ENCODE measurements at places on chromosomes 3 and 15. TPM values are rescaled to one million over a fixed set of nuclear protein-coding genes. Genes with fewer than 3 reads are reported as not detected.

The CHRNA3 gene
- not detected for total RNA-seq

The HRG gene
- not detected for total RNA-seq

The TTC21A gene
- 6.1 TPM for total RNA-seq

The FAM3D gene
- not detected for total RNA-seq

The CHRNA5 gene
- 1.5 TPM for total RNA-seq

The GADL1 gene
- 0.33 TPM for total RNA-seq

The CHRM5 gene
- total RNA-seq: under 0.01 TPM

The SPINK8 gene
- not detected for total RNA-seq

The CEMIP gene
- 613 TPM for total RNA-seq

The SCAP gene
- total RNA-seq: 106 TPM

The DLEC1 gene
- total RNA-seq: under 0.01 TPM

The C3orf22 gene
- total RNA-seq: not detected

The KNG1 gene
- not detected for total RNA-seq

The CFAP100 gene
- total RNA-seq: not detected

The RPL39L gene
- 35.6 TPM for total RNA-seq

The AHSG gene
- total RNA-seq: not detected

The RLBP1 gene
- not detected for total RNA-seq

The RAD51 gene
- total RNA-seq: 4.1 TPM

The LRRK1 gene
- 23.9 TPM for total RNA-seq

The DNAJC17 gene
- 27.1 TPM for total RNA-seq

The SYNPR gene
- total RNA-seq: not detected

The TMC3 gene
- total RNA-seq: not detected

The GOLGA8G gene
- total RNA-seq: not detected

The CHDH gene
- total RNA-seq: 0.99 TPM

The TNNC1 gene
- not detected for total RNA-seq

The CRYBG3 gene
- 42.7 TPM for total RNA-seq

The SNURF gene
- 14.0 TPM for total RNA-seq

The HACD2 gene
- total RNA-seq: 26.9 TPM

The SLC12A8 gene
- total RNA-seq: 10.9 TPM

The CCR5 gene
- under 0.01 TPM for total RNA-seq

The CFAP91 gene
- total RNA-seq: 0.44 TPM

The TM6SF1 gene
- 3.0 TPM for total RNA-seq

The RPUSD2 gene
- total RNA-seq: 12.6 TPM

The SH2D7 gene
- under 0.01 TPM for total RNA-seq

The REC114 gene
- not detected for total RNA-seq

The MKRN3 gene
- total RNA-seq: 3.0 TPM

Measured in smooth muscle cell of trachea (primary cell).